ENCODE measurements at places on chromosomes 2 and 18. TPM values are rescaled to one million over a fixed set of nuclear protein-coding genes. Genes with fewer than 3 reads are reported as not detected.

The RAB6C gene
- 0.08 TPM for total RNA-seq

The GALNT3 gene
- 2.2 TPM for total RNA-seq

The BOLL gene
- total RNA-seq: not detected

The RUFY4 gene
- 0.08 TPM for total RNA-seq

The FAM117B gene
- 3.4 TPM for total RNA-seq

The CCDC141 gene
- 0.37 TPM for total RNA-seq

The ASIC4 gene
- total RNA-seq: 1.5 TPM

The MOGAT1 gene
- 5.1 TPM for total RNA-seq

Measured in liver (tissue), 10 donors.